Fibroblast of villous mesenchyme (primary cell): ENCODE measurements at places on chromosomes 6 and 20.

- DNase-seq = no peak
Observed at GRCh38 chr6:107667790-107668189, 156.3 kb downstream of the SCML4 start.

- peak; percentile 61 for DNase-seq
Observed at GRCh38 chr6:128521282-128521632, 858 bp upstream of the PTPRK start.

- DNase-seq = no peak
Observed at GRCh38 chr6:42938987-42939809, 9.9 kb downstream of the CNPY3 start.

GRCh38 chr6:164303102-164303964 is 888.8 kb downstream of the QKI start:
- peak; percentile 51 for DNase-seq

- DNase-seq = peak; percentile 86
Observed at GRCh38 chr20:33732166-33732970, 572 bp downstream of the ZNF341 start.

GRCh38 chr6:28648035-28648877 is 122.6 kb downstream of the GPX5 start:
- peak; percentile 66 for DNase-seq

- DNase-seq = no peak
Observed at GRCh38 chr6:167537816-167538215, 212.9 kb downstream of the TTLL2 start.

- no peak for DNase-seq
Observed at GRCh38 chr6:167098825-167099225, 24.1 kb upstream of the CCR6 start.

- DNase-seq = no peak
Observed at GRCh38 chr20:12886618-12887363, 122.0 kb upstream of the SPTLC3 start.

DNA sequence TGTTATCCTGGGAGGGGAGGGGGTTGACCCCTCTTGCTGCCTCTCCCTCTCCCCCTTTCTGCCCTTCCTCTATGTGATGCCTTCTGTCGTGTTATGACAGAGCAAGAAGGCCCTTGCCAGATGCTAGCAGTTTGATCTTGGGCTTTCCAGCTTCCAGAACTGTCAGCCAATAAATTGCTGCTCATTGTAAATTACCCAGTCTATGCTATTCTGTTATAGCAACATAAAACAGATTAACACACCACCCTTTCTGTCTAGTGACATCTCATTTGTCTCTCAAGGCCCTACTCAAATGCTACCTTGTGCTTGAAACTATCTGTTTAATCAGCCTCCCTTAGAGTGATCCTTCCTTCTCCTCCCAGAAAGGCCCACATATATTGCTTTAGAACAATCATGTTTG is 16.4 kb upstream of the MAP3K4 start:
- no peak for DNase-seq

DNA sequence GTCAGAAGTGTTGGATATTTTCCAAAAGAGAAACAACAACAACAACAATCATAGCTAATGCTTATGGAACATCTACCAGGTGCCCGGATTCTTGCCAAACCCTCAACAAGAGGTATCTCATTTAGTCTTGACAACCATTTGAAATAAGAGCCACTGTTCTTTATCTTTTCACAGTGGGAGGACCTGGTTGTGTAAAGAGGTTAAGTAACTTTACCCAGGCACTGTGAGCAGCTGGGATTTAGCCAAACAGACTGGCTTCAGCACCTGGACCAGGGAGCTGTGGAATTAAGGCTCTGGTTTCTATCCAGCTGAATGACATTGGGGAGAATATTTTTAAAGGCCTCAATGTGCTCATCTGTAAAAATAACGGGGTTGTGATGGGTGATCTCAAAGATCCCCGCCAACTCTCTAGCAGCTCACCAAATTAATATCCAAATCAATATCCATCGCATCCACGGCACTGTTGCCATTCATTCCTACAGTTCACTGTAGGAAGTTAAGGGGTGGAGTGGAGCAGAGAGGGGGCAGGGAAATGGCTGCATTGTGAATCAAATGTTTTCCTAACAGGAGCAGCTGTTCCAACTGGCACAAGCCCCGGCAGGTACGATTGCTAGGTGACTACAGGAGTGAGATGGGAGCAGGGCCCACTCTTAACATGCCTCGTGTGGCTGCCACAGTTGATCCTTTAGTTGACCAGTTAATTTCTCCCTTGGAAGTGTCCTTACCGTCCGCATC is 61.8 kb downstream of the GCNT2 start:
- no peak for DNase-seq

DNA sequence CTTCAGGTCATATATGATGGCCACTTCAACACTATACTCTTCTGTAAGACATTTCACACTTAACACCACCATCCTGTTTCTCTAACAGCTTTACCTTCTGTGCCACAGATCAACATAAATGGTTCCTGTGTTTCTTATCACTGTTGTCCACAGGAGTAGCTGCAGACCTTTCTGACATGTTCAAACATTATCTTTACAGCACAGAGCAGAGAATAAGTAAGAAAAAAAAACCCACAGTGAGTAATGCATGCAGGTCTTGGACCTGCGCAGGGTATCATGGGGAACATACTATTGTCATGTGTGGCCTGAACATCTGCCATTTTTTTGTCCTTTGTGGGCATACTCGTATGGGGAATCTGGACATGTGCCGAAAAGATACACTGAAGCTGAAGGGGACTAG is 161.9 kb downstream of the KIF16B start:
- DNase-seq = no peak

GRCh38 chr6:9540534-9541126 is 874.2 kb downstream of the TFAP2A start:
- peak; percentile 57 for DNase-seq

- DNase-seq = no peak
Observed at GRCh38 chr6:1607516-1608221, 2.0 kb upstream of the FOXC1 start.

DNA sequence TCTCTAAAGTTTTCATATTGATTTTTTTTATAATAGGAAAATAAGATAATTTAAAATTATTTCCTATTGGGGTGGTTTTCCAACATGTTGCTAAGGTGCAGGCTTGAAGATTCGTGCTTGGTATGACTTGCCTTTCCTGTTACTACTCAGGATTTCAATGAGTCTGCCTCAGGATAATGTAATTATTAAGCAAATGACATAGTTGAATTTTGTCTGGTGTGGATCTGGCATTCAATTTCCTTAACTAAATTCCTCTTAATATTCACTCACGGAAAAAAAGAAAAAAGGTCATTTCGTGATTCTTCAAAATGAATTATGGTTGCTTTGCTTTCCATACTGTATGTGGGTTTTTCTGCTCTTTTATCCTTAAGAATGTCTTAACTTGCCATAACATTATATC is 9.3 kb upstream of the FILIP1 start:
- no peak for DNase-seq

DNA sequence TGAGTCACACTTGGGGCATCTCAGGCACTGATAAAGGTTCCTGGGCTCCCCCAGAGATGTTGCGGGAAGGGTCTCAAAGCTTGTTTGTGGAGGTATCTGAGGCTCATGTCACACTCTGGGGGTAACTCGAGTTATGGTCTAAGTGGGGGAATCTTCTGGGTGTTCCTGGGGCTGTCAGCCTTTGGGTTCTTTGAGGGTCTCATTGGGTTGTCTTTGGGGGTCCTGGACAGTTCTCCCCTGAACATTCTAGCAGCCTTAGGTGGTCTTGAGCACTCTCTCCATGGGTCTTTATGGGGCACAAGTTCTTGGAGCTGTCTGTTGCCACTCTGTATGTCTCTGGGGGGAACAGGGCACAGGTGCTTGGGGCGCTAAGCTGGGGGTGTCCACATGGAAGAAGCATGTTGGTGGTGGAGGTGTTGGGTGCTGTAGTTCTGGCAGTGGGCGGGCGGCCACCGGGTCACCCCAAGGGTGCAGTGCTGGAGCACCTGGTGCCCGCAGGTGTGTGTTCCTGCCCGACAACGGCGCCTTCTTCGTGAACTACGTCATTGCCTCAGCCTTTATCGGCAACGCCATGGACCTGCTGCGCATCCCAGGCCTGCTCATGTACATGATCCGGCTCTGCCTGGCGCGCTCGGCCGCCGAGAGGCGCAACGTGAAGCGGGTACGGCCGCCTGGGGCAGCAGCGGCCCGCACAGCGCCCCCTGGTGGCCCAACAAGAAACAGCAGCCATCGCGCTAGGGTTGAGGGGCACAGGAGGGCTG is 7.1 kb upstream of the CAPN11 start:
- peak; percentile 58 for DNase-seq

- peak; percentile 12 for DNase-seq
Observed at GRCh38 chr6:96939007-96939805, 14.7 kb downstream of the KLHL32 start.

DNA sequence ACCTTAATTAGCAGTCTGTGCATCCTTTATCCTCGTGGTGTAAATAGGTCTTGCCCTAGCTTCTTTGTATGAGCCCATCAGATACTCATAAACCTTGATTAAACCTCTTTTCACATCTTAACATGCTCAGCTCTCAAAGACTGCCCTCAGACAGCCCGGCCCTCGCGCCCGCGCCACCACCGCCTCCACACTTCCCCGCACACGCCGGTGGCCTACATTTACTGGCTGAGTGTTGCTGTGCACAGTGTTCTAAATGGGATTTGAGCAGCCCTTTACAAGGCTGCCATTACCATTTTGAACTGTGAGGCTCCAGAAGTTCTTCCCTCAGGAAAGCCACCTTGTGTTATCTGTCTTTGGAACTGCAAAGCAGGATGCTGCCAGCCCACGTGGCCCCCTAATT is 63.0 kb upstream of the INSM1 start:
- no peak for DNase-seq

- no peak for DNase-seq
Observed at GRCh38 chr20:32321390-32321789, 36.7 kb upstream of the ASXL1 start.

GRCh38 chr6:22219925-22220324 is 76.9 kb downstream of the PRL start:
- no peak for DNase-seq

DNA sequence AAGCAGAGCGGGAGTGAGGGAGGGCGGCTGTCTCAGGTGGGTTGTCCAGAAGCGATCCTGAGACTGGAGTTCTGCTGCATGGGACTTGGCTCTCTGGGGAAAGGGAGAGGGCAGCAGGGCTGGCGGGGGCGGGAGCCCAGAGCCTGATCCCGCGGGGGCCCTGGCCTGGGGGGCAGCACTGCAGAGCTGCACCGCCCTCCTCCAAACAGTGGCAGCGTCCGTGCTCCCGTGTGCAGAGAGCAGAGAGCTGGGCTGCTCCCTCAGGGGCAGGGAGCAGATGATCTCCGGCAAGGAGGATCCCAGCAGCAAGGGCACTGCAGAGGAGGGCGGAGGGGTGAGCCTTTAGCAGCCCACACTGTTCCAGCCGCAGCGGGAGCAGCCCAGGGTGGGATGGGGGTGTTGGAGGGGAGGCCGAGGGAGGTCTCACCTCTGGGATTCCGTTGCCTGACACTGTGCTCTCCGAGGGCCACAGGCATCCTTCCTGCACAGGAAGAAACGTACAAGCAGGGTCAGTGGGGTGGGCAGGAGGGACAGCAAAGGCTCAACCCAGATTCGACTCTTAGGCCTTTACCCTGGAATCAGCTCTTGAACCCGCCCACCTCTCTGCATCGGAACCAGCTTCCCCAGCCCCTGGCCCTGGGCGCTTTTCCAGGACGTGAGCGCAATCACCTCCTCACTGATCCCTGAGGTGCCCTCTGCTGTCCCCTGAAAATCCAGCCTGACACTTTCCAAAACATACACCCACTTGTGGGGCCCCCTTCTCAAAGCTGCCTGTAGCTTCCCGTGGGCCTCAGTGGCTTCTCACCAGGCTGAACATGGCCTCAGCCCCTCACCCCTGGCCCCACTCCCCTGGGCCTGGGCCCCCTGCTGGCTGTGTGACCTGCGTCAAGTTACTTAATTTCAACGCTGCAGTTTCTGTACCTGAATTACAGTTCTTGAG is 32.6 kb upstream of the ZBP1 start:
- DNase-seq = no peak

GRCh38 chr6:31622684-31623091 is 2.2 kb downstream of the PRRC2A start:
- no peak for DNase-seq

DNA sequence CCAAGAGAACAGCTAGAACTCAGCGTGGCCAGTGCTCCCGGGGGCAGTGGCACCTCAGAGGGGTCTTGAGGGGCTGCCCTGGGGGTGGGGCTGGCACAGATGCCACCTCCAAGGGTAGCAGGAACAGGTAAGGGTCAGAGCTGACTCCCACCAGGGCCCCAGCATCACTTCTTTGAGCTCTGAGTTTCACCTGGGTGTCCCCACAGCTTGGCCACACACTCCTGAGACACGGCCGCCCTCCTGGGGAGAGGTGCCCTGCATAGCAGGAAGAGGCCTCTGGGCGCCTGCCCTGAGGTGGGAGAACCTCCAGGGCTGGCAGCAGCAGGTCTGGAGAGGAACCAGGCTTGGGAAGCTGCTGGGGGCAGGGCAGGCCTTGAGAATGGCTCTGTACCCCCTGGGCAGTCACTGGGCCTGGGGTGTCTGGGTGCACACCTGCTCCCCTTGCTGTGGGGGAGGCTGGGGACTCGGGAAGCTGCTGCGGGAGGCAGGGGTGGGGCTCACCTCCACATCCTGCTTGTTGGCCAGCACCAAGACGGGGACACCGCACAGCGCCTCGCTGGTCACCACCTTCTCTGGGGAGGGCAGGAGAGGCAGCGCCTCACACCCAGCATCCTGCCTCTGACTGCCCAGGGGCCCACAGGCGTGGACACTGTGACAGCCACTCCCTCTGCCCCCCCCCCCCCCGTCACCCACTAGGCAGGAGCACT is 5.0 kb downstream of the TNFRSF6B start:
- DNase-seq = no peak

DNA sequence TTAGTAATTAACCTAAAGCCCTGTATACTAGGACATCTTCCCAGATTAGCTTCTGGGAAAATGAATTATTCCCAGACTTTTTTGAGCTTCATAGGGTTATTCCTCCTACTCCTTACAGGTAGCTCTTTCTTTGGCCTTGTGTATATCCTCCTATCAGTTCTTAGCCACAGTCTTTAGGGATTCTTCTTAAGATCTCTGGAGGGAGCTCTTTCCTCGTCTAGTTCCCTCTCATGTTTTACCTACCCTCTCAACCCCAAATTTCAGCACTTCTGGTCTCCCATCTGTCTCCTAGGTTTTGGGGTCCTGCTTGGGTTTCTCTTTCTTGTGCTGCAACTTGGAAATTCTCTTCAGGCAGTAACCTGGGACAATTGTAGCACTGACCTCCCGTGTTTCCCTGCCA is 46.4 kb upstream of the SLC35B3 start:
- DNase-seq = no peak

DNA sequence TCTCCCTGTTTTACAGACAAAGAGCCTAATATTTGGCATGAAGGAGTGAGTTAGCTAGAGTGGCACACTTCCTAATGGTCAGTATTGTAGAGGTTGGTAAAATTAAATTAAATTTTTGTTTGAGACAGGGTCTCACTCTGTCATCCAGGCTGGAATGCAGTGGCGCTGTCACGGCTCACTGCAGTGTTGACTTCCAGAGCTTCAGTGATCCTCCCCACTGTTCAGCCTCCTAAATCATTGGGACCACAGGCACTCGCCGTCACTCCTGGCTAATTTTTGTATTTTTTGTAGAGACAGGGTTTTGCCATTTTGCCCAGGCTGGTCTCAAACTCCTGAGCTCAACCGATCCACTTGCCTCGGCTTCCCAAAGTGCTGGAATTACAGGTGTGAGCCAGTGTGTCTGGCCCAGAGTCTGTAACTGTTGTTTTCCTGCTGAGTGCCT is 70.9 kb downstream of the SCAND1 start:
- no peak for DNase-seq
